ENCODE measurements at places on chromosomes 16 and 17.

DNA sequence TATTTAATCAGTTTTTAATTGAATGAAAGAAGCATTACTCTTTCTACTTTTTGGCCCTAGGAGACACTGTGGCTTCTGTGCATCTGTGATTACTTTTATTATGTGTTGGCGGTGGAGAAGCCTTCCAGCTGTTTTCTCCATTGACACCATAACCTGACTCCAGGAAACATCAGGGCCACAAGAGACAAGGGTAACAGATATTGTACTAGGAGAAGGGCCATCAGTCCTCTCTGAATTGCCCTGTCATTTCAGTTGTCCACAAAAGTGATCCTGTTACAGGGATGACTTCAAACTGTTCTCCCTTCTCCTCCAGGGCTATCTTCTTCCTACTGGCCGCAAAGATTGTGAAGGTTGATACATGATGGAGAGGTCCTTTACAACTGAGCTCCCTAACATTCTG, 14.6 kb downstream of the KRT39 start:
- DNase-seq = no peak

DNA sequence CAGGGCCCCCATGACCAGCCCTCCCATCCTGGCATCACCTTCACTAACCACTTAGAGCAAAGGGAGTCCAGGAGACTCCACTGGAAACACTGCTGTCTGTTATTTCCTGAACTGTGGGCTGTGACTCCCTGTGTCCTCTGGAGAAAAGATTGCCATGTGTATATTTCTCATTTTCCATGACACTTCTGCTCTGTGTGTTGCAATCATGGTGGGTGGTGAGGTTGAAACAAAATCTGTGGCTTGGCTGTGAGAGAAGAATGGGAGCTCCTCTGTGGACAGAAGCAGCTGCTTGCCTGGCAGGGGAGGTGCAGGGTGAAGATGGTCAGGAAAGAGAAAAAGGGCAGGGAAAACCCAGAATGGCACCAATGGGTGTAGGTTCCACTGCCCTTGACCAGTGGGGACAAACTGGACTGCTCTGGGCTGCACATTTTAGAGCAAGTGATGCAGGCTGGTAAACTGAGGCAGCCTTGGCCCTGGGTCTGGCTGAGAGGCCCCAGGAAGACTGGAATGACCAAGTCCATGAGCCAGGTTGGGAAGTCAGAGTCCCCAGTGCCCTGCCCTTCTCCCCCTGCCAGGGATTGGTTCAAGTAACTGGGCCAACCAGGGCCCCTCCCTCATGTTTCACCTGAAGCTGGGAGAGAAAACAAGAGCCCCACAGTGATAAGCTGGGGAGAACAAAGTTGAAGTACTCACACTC, 314.3 kb downstream of the C16orf95 start:
- DNase-seq = no peak

GRCh38 chr16:12489357-12489990, 314.2 kb downstream of the CPPED1 start:
- DNase-seq = no peak

- no peak for DNase-seq
Observed at GRCh38 chr16:64749346-64749745, 372.5 kb downstream of the CDH11 start.

DNA sequence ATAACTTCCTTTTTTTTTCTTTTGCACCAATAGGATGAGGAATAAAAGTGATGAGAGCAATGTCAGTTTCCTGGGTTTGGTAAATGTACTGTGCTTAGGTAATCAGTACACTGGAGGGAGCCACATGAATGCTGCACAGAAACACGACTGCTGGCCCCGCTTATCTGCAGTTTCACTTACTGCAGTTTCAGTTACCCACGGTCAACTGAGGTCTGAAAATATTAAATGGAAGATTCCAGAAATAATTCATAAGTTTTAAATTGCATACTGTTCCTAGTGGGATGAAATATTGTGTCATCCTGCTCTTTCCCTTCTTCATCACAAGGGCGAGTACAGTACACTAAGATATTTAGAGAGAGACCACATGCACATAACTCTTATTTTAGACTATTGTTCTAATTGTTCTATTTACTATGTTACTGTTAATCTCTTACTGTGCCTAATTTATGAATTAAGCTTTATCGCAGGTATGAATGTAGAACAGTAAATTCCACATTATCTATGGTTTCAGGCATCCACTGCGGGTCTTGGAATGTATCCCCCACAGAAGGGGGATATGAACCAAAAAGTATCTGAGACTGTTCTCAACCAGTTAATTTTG, 6.4 kb upstream of the LGALS3BP start:
- DNase-seq = no peak

DNA sequence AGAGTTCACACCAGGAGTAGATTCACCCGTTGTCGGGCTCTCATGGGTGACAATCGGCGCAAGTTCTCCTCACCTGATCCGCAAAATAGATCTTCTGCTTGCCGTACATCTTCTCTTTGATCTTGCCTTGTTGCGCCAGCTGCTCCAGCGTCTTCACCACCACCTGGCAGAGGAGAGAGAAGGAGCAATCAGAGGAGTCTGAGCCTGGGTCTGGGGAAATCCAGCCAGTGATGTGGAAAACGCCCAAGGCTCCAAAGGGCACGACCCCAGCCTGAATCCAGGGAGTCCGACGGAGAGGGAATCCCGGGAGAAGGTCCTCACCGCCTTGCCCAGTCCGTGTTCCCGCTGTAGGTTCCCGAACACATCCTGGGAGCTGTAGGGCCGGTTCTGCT, 393 bp downstream of the PSMC3IP start:
- no peak for DNase-seq

GRCh38 chr16:17305694-17306093, 165.1 kb downstream of the XYLT1 start:
- no peak for DNase-seq

DNA sequence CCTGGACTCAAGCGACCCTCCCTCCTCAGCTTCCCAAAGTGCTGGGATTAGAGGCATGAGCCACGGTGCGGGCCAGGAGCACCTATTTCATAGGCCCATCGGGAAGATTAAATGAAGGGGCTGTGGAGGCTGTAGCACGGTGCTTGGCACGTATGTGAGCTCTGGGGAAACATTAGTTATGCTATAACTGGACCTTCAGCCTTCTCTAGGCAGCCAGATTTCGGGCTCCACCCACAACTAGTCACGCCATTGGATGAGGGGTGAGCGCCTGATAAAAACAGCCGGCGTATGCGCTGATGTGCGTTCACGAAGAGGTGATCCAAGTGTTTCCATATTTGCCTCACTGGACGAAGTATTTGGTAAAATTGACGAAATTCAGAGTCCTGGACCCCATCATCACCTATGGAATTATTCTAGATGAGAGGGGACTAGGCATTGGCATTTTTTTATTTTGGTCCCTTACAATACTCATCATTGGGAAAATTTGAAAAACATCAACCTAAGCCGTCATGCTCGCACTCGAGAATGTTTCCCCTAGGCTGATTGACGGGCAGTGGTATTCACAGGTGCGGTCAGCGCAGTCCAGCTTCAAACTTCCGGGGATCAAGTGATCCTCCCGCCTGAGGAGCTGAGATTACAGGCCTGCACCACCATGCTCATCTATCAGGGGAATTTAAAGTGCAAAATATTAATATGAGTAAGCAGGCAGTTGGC, 1.8 kb upstream of the ANKRD11 start:
- DNase-seq = no peak

DNA sequence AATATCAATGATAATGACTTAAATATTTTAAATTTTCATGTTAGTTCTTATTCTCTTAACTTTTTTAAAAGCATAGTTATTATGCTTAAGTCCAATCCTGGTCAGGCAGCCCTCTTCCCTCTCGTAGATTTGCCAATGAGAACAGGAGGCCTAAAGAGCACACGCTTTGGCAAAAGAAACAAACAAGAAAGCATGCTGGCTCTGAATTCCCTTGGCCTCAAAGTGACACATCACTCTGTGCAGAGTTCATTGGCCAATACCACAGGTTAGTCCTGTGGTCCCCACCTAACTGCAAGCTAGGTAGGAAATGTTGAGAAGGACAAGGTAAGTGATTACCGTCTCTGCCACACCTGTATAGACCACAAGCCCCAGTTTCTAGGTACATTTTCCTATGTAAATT, 61.5 kb downstream of the MYO1D start:
- DNase-seq = no peak

DNA sequence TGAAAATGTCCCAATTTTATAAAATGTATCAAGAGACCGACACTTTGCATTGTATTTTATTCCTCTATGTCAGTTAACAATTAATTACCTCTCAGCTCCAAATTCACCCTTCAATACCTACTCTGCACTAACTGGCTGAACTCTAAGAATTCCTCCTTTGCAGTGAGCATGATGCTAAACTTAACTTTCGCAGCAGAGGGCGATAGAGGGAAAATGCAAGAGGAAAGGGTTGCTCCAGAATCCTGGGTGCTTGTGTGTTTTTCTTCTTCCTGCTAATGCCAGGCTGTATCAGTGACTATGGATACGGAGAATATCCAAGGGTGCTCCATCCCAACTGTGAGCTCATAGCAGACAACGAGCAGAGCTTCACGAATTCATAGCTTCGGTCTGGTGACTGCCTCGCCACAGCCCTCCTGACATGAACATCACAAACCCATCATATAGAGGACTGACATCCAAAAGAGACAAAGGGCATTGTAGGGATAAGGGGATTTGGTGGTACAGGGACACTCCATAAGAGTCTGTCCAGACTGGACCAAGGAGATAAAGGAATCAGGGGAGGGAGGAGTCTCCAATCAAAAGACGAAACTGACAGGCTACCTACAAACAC, 172.9 kb downstream of the STX8 start:
- no peak for DNase-seq

DNA sequence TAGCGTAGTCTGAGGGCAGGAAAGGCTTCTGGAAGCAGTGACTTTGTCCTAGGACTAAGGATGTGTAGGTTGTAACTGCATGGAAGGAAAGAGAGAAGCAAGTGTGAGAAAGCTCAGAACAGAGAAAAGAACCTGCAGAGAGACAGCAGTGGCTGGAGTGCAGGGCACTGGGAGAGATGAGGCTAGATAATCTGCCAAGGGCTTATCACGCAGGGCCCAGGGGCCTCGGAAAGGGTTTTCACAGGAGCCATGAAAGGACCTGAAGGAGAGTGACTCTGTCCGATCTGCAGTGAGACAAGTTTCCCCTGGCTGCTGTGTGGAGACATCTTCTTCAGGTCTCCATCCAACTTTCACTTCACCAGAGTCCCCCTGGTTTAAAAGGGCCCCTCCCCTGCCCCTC, 7.1 kb upstream of the SRCAP start:
- no peak for DNase-seq

DNA sequence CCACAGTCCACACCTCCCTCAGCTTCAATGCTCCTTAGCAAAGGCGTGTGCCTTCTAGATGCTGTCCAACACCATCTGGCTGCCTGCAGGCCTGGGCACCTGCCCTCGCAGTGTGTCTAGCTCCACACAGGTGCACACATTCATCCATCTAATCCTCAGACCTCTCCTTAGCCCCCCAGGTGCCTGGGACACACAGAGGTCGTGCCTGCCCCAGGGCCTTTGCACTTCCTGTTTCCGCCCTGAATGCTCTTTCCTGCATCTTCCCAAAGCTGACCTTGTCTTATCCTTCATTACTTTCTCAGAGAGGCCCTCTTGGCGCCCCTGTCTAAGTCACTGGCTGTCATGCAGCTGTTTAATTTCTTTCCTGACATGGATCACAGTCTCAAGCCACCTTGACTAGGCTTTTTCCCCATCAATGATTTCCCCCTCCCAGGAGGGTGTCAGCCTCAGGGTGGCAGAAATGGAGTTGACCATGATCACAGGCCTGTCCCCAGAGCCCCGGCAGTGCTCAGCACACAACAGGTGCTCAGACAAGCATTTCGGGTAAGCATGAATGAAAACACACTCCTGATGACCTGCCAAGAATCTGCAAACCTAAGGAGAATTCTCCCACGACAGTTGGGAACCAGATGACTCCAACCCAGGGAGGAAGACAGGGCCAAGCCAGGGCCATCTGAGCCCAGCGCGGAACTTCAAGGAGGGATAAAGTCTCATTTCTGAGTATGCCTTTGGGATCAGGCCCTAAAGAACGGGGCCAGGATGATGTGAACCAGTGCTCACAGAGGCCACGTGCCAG, 76.3 kb downstream of the LITAF start:
- peak; percentile 68 for DNase-seq

GRCh38 chr17:7204828-7205461, 14.7 kb downstream of the DLG4 start:
- DNase-seq = peak; percentile 95

DNA sequence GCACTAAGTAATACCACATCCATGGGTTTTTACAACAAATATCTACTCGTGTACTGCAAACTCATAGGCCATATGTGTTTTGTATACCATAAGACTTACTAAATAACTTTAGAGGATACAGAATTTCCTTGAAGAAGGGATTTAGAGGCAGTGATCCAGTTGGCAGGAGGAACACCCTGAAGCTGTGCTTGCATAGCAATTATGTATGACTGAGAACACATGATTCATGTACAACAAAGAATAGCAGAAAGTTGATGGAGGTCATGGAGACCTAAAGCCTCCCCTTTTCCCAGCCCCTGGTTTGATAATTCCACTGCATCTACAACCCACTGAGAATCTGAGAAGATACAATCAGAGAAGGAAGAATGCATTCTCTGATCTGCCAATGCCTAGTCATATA, 83.8 kb upstream of the PMFBP1 start:
- no peak for DNase-seq

- no peak for DNase-seq
Observed at GRCh38 chr16:17603626-17604025, 132.9 kb upstream of the XYLT1 start.

DNA sequence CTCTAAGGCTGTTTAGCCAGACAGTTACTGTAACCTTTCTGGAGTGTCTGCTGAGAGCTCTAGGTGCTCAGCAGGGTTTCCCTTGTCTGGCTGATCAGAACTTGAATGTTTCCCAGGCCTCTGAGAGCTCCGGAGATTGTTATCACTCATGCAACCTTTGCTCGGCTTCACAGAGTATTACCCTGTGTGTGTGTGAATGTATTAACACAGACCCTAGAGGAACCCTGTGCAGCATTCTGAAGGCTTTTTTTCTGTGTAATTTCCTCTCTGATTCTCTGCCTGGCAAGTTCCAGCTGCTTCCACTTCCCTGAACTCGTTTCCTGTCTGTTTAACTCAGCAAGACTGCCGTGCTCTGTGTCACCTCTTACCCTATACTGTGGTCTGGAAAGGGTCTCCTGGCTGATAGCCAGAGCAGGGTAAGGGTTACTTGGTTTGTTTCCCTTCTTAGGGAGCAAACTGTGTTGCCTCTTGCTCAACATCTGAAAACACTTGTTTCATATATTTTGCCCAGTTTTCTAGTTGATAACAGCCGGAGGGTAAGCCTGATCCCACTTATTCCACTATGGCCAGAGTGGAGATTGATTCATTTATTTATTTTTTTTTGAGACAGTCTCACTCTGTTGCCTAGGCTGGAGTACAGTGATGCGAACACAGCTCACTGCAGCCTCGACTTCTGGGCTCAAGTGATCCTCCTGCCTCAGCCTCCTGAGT, 21.7 kb downstream of the PRMT7 start:
- no peak for DNase-seq

All from cerebellum (tissue), 4 donors.